NCI-H1417 (cell line): ENCODE measurements at places on chromosomes 13 and 19.

GRCh38 chr13:35916146-35916545 lies 215.0 kb downstream of the DCLK1 start:
- peak; percentile 29 for DNase-seq

GRCh38 chr19:1935484-1936208 lies 5.3 kb upstream of the CSNK1G2 start:
- no peak for DNase-seq

- DNase-seq = no peak
Measured at GRCh38 chr13:34731486-34731885, 210.6 kb upstream of the NBEA start.

DNA sequence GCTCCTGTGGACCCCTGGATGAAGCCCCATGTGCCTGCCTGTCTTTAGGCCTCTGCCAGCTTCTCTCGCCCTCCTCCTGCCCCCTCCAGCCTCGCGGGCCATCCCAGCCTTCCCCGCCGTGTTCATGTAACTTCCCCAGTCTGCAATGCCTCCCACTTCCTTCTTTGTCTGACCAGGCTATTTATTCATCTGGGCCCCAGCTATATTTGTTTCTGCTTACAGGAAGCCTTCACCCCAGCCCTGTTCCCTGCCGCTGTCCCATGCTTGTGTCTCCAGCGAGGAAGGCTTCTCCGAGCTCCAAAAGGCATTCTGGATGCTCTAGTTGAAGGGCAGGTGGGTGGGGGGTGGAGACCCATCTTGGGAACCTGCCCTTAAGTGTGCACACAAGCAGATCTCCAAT lies 7.9 kb upstream of the C3 start:
- DNase-seq = no peak

DNA sequence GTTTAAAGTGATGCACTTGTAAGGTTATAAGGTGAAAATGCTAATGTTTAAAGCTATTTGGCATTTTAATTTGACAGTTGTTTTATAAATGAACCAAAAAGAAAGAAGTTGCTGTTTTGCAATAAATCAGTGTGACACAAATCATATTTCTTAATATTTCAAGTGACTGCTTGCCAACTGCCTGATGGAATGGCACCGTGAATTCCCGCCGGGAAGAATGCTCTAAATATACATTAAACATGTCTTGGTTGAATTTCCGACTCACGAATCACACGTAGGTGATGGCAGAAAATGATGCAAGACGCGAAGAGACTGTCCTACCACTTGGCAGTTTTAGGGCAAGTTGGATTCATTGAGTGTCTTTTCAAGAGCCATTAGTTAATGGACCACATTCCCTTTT lies 3.1 kb upstream of the GJB2 start:
- DNase-seq = no peak

GRCh38 chr13:26168835-26169234 lies 53.3 kb downstream of the RNF6 start:
- no peak for DNase-seq

DNA sequence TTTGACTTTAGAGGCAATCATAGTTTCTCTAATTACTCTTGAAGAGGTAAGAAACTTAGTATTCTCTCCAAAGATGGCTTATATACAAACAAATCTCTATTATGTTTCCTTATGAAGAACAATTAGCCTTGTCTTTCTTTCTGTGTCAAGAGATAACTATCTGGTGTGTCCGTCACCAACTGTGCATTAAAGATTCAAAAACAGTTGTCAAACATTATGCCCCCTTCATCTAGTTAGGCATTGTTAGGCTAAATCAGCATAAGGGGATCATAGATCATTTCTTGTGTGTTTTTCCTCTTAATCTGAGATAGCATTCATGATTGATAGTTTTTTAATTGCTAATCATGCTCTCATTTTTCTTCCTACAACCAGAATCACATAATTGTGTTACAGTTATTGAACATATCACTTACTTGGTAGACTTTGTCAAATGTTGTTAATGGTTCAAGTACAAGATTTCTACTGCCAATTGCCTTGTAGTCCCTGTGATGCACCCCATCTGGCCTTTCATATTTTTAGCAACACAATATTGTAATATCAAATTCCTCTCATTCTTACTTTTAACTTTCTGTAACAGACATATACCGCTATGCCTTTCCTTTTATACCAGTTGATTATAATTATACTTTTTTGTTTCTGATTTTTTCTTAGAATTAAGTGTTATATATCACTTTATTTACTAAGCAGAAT lies 612.7 kb downstream of the SLITRK6 start:
- DNase-seq = no peak

DNA sequence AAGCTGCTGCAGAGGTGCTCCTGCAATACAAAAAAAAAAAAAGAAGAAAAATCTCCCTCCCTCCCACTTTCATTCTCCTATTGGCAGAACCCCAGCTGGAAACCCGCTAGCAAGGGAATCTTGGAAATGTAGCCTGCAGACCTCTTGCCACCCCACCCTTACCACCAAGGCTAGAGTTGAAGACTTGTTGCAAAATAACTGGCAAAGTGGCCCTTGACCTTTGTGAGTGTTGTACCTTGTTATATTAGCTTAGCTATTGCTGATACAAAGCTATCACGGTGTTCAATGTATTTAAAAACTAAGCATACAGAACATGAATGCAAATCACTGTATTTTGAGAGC lies 57.5 kb upstream of the KCTD4 start:
- no peak for DNase-seq

DNA sequence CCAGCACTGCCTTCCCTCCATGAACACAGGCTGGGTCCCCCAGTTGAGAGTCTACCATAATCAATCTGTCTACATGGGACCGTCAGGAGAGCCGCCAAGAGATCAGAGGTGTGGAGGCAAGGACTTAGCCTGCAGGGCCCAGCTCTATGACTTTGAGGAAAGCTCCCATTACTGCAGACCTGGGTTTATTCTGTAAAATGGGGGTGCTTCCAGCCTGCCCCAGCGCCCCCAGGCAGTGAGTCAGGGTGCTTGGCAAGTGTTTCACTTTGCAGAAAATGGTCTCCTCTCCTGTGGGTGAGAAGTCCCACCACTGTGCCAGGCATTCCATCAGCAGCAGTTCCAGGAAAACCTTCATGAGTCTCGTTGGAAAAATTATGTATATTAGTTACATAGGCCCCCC lies 75.5 kb upstream of the VSTM2B start:
- no peak for DNase-seq

DNA sequence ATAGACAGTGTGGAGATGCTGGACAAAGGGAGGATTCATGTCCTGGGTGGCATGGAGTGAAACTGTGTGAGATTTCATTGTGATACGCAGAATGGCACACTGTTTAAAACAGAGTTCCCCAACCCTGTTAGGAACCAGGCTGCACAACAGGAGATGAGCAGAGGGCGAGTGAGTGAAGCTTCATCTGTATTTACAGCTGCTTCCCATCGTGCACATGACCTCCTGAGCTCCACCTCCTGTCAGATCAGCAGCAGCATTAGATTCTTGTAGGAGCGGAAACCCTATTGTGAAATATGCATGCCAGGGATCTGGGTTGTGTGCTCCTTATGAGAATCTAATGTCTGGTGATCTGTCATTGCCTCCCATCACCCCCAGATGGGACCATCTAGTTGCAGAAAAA lies 72.5 kb downstream of the RAP2A start:
- no peak for DNase-seq

DNA sequence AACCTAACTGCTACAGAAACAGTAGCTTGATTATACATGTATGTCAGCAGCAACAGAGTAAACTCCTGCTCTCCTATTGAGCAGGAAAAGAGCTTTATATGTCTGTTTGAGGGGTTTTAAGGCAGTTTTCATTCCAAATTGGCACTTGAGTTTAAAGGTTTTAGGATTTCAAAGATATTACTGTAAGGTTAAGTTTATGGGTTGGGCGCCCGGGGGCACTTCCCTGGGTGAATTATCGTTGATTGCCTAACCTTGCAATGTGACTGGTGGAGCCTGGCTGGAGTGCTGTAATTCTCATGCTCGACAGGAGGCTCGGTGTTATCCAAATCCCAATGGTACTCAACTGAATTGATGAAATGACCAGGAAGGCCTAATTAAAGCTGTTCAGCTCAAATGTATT lies 1586.1 kb downstream of the OLFM4 start:
- DNase-seq = peak; percentile 97

GRCh38 chr19:6064336-6065073 lies 45.8 kb downstream of the RFX2 start:
- DNase-seq = no peak

GRCh38 chr13:45231722-45232121 lies 30.9 kb upstream of the KCTD4 start:
- no peak for DNase-seq

DNA sequence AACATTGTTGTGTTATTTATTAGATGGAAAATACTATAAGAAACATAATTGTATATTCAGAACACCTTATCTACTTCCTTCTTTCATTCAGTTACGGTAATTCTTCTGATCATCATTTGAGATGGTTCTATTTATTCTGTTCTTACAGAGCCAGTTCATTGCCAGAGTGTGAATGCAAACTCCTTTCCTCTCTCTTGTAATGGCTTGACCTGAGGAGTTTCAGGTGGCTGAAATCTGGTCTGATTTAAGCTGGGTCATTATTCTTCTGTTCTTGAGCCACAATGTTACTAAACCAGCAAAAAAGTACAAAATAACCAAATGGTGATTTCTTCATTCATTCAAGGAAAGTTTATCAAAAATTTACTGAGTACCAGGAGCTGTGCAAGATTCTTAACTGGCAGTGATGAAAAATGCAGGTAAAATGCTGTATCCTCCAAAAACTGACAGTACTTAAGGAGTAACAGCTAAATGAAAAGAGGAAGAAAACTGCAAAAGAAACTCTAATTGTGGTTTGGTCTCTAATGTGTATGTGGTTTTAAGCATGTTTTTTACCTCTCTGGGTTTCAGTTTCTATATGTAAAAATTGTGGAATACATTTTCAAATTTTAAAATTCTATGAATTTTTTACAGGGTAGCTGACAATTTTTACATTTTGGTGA lies 182.4 kb upstream of the UFM1 start:
- DNase-seq = no peak

GRCh38 chr19:47157431-47158321 lies 27.0 kb downstream of the SAE1 start:
- no peak for DNase-seq

- no peak for DNase-seq
Measured at GRCh38 chr13:99961636-99962035, 9.9 kb downstream of the ZIC5 start.

- no peak for DNase-seq
Measured at GRCh38 chr19:56091066-56091490, 30.0 kb downstream of the ZNF787 start.

- no peak for DNase-seq
Measured at GRCh38 chr13:98428256-98428966, 148.5 kb downstream of the STK24 start.

DNA sequence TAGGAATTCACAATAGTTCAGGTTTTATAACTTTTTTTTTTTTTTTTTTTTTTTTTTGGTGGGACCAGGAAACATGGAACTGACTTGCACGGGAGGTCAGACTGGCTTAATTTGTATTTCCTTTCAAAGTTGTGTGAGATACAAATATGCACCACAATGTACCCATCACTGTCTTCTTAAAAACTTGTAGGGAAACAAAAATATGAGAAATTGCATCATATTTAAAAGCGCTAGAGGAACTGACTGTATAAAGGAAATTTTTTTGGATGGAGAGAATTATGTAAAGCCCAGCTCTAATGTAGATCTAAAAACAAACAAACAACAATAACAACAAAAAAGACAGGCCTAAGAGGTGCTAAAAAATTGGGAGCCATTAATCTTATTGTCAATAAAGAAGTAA lies 246.5 kb downstream of the DCT start:
- no peak for DNase-seq

- DNase-seq = no peak
Measured at GRCh38 chr13:99278843-99279242, 20.7 kb upstream of the GPR18 start.

- no peak for DNase-seq
Measured at GRCh38 chr13:113545931-113546516, 38.5 kb upstream of the TFDP1 start.

GRCh38 chr13:32676242-32676641 lies 90.0 kb downstream of the PDS5B start:
- DNase-seq = no peak

- DNase-seq = no peak
Measured at GRCh38 chr13:104616990-104617389, 1550.8 kb upstream of the SLC10A2 start.

DNA sequence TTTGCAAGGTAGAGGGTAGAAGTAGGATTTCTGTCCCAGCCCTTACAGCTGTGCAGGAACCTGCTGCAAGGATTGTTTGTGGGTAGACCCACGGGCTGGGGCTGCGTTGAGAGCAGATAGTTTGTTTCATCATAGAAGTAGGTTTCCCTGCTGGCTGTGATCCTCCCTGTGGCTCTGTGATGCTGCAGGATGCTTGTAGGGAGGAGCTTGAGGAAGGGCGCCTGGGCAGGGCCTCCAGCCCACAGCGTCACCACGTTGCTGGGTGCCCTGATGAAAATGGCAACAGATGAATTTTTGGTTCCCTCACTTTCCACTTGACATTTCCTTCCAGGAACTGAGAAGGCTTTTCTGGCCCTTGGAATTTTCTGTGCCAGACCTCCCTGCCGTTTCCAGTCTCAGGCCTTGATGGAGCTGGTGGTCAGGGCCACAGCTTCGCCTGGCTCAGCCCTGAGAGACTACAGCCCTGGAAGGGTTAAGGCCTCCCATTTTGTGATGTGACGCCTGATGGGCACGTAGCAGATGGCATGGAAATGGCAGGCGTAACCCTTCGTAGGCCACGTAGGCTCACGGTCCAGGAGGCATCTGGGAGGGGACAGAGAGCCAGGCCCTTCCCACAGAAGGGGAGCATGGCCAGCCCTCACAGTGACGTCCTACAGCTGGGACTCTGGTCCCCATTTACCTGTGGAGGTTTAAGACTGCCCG lies 42.2 kb downstream of the GATAD2A start:
- no peak for DNase-seq

DNA sequence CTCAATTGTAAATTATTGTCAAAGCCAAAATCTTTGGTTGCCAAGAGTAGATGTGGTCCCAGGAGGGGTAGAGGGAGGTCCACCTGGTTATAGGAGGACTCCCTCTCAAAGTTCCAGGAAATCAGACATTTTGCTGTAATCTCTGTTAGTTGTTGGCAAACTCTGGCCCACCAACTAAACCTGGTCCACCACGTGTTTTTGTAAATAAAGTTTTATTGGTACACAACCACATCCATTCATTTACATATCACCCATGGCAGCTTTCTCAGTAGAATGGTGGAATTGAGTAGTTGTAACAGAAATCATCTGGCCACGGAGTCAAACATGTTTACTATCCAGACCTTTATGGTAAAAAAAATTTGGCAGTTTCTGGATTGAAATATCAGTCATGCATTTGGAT lies 70.6 kb downstream of the ZNF557 start:
- DNase-seq = no peak

- DNase-seq = peak; percentile 73
Measured at GRCh38 chr19:49983645-49984229, 22.8 kb upstream of the SIGLEC11 start.

- DNase-seq = no peak
Measured at GRCh38 chr19:31351056-31351854, 2.0 kb upstream of the TSHZ3 start.

- no peak for DNase-seq
Measured at GRCh38 chr19:2199215-2199614, 35.5 kb downstream of the DOT1L start.
